Stimulated activated CD4-positive, alpha-beta T cell treated with anti-CD3 and anti-CD28 coated beads, Interleukin-1b, Interleukin-23, amount 100 ng/mL, for 1 hour (primary cell): ENCODE measurements at places on chromosomes 2 and 18.
A peak's percentile ranks its signal among the peaks of the same experiment; 100 is the strongest.

GRCh38 chr2:178592655-178593054 is 112.4 kb downstream of the PLEKHA3 start:
- no peak for DNase-seq

DNA sequence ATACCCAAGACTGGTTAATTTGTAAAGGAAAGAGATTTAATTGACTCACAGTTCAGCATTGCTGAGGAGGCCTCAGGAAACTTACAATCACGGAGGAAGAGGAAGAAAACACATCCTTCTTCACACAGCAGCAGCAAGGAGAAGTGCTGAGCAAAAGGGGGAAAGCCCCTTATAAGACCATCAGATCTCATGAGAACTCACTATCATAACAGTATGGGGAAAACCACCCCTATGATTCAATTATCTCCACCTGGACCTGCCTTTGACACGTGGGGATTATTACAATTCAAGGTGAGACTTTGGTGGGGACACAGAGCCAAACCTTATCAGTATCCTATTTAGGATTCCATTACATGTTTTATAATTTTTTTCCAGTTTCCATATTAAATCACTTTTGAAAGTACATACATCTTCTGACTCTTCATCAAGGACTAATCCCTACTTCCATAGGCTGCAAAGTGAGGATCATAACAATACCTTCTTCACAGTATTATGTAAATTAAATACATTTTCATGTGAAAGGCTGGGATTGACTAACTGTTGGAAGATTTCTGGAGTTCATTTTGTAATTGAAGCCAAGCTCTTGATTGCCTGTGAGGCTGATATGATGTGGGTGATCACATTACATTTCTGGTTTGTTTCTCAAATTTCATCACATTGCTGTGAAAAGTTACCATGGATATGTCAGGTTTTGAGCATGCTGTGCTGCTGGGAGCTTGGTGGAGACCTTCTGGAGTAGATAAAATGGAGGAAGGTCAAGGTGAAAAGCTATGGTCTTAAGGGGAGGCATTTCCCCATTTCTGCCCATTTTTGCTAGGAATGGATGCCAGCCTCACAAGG is 31.7 kb upstream of the CERS6 start:
- DNase-seq, result no peak

- no peak for DNase-seq
Observed at GRCh38 chr2:162591403-162592083, 247.0 kb downstream of the KCNH7 start.

DNA sequence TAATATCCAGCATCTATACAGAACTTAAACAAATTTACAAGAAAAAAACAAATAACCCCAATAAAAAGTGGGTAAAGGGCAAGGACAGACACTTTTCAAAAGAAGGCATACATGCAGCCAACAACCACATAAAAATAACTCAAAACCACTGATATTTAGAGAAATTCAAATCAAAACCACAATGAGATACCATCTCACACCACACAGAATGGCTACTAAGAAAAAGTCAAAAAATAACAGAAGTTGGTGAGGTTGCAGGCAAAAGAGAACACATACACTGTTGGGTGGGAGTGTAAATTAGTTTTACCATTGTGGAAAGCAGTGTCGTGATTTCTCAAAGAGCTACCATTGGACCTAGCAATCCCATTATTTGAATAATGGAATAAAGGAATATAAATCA is 1973.9 kb upstream of the LRRTM1 start:
- DNase-seq, result no peak

- no peak for DNase-seq
Observed at GRCh38 chr2:42777883-42778805, 14.2 kb upstream of the OXER1 start.

DNA sequence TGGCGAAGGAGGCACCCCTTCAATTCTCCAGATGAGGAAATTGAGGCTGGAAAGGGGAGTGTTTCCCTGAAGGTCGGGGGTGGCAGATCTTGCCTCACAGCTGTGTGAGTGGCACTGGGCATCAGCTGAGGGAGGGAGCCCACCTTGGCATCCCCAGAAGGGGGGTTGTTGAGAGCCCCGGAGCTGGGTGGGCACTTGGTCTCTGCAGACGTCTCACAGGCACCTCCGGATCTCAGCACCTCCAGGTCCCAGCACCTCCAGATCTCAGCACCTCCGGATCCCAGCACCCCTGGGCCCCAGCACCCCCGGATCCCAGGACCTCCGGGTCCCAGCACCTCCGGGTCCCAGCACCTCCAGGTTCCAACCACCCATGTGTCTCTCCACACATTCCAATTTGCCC is 137.9 kb downstream of the NFATC1 start:
- DNase-seq, result no peak

- no peak for DNase-seq
Observed at GRCh38 chr2:43542285-43542933, 53.4 kb downstream of the THADA start.

- DNase-seq, result no peak
Observed at GRCh38 chr2:16204886-16205620, 264.7 kb downstream of the MYCN start.

GRCh38 chr2:37802899-37803379 is 122.1 kb upstream of the RMDN2 start:
- DNase-seq, result no peak

- no peak for DNase-seq
Observed at GRCh38 chr18:48208432-48209140, 200.6 kb downstream of the ZBTB7C start.

GRCh38 chr18:48412339-48412929 is 3.3 kb upstream of the ZBTB7C start:
- no peak for DNase-seq

GRCh38 chr2:100417711-100418124 is 250 bp upstream of the CHST10 start:
- no peak for DNase-seq

DNA sequence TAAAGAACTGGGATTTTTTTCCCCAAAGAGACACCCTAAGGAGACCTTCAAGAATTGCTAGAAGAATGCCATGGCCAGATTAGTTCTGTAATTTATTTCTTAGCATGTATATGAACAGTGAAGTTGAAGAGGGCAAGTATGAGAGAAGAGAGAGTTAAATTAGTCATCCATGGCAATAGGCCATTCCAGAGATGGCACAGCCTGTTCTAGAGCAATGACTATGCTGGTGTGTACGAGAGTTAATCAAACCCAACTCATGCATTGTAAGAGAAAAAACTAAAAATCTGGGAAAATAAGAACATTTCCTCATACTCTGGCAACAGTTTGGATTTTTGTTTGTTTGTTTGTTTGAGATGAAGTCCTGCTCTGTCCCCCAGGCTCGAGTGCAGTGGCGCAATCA is 112.1 kb upstream of the PIK3C3 start:
- DNase-seq, result no peak

- DNase-seq, result peak; percentile 22
Observed at GRCh38 chr2:25043241-25043867, 1.5 kb downstream of the EFR3B start.

- no peak for DNase-seq
Observed at GRCh38 chr18:25621682-25622081, 269.7 kb upstream of the ZNF521 start.
